CD4-positive, alpha-beta T cell treated with Interleukin-2 at 100 ng/mL for 4 hours (primary cell): ENCODE measurements at places on chromosomes 2 and 18.

DNA sequence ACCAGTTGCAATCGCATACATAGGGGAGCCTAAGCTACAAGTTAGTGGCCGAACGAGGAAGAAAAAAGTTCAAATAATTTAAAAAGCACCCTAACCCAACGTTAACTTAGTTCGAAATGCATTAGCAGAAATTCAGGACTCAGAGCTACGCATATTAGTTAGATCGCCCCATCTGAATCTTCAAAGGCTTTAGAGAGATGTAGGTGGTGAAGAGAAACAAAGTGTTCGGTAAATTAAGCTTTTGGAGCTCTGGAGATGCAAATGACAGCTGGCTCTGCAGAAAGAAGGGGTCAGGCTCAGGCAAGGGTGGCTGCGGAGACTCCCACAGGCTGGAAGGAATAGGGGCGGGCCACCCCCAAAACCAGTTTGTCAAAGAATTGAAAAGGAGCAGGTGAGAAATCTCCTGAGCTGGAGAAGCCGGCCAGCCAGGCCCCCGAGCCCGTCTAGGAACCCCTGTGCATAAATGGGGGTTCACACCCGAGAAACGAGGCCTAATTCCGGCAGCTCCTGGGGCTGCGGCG is 621 bp downstream of the TXNL1 start:
- DNase-seq, result no peak

- no peak for DNase-seq
Measured at GRCh38 chr18:48826806-48827205, 124.0 kb downstream of the SMAD7 start.

DNA sequence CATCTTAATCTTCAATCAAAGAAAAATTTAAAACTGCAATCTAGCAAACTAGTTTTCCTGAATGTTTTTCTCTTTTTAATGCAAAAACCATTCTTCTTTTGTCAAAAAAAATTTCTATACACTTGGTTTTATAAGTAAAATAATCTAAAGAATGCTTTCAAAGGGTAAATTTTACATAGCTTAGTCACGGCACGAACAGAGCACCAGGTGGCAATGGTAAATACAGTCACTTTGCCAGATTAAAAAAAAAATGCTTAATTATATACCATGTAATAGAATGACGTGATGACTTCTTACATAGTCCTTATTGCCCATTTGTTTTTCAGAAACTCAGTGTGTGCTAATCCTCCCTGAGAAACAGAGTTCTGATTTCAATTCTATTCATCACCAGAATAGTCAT is 10.4 kb downstream of the FEZ2 start:
- DNase-seq, result no peak

DNA sequence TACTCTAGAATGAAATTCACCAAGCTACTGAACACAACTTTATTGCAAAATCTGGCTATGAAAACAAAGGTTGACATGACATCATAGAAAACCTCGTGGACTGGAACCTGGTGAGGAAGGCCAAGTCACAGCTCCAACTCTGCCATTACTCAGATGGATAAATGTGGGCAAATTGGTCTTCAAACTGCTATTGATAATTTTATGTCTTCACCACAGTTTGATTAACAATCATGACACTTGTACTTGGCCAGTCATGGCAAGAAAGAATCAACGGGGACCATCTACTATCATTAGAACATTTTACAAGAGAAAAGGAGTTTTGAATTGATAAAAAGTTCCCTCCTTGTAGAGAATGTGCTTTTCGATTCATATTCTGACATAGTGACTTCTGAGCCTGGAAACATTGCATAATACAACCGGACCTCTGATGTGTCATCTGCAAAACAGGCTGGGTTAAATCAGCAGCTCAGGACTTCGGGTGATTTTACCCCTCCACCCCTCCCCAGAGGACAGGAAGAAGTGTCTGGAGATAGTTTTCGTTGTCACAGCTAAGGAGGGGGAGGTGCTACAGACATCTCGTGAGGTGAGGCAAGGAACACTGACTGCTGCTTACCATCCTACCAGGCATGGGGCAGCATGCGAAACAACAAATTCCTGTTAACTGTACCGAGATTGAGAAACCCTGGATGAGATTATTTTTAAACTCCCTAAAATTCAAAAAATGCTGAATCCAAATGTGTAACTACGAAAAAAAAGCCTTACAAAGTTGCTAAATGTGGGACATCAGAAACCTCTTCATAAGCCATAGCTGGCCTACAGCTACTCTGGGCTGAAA is 8.4 kb downstream of the L3MBTL4 start:
- no peak for DNase-seq

DNA sequence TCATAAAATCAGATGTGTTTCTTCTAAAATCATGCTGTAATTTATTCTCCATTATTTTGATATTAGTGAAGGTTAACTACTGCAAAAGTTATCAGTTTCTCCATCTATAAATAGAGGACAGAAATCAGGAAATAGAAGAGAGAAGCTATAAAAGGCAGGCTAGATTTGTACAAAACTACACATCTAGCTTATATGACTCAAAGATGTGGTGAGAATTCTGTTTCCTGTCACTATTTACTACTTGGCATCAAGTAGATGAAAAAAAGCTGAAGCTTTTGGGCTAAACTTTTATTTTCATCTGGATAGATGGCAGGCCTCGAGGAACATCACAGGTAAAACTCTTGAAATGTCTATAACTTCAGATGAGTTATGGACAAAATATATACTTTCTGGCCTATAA is 49.8 kb upstream of the NAB1 start:
- no peak for DNase-seq

DNA sequence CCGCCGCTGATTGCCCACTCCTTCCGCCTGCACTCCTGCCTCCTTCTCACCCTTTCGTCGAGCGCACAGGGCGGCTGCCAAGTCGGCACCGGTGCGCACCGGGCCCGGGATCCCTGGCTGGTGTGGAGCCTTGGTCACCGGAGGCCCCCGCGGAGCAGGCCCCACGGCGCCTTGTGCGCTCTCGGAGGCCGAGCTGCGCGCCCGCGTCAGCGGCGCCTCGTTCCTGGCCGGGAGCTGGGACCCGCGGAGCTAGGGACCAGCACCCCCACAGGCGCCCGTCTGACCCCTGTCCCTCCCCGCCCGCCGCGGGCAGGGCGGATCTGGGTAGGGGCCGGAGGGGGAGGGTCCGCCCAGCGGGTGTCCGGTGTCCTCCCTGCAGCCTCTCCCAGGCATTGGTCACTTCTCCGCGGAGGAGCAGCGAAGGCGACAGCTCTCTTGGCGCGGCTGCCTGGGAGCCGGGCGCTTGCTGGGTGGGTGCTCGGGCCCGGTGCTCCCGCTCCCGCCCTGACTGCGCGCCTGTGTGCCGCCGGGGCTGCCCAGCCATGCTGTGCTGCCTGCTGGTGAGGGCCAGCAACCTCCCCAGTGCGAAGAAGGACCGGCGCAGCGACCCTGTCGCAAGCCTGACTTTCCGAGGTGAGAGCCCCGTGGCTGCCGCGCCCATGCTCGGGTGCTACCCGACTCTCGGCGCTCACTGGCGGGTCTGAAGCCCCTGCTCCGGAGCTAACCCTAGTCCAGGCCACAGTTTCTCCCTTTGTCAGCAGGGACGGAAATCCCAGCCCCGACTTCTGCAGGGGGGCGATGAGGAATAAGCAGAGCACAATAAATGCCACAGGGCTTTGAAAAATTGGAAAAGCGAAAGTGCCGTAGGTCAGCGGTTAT is 13.2 kb downstream of the DYSF start:
- no peak for DNase-seq

- no peak for DNase-seq
Measured at GRCh38 chr2:58731488-58731869, 490.4 kb upstream of the FANCL start.

DNA sequence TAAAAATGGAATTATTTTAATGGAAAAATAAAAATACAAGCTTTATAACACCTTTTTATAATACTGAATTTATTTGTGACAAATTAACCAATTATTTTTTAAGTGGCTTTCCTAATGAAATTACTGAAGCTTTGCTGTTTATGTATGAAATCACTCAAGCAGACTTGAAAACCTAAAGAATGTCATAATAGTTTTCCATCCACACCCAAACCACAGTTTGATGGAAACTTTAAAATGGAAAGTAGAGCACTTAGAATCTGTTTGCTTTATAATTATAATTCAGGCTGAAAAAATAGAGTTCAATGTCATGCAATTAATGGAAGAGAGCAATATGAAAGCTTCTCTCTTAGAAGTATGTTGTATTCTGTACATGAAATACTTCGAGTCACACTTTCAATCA is 31.6 kb upstream of the WDR75 start:
- DNase-seq, result no peak

- no peak for DNase-seq
Measured at GRCh38 chr2:167572883-167573619, 674.3 kb downstream of the STK39 start.

DNA sequence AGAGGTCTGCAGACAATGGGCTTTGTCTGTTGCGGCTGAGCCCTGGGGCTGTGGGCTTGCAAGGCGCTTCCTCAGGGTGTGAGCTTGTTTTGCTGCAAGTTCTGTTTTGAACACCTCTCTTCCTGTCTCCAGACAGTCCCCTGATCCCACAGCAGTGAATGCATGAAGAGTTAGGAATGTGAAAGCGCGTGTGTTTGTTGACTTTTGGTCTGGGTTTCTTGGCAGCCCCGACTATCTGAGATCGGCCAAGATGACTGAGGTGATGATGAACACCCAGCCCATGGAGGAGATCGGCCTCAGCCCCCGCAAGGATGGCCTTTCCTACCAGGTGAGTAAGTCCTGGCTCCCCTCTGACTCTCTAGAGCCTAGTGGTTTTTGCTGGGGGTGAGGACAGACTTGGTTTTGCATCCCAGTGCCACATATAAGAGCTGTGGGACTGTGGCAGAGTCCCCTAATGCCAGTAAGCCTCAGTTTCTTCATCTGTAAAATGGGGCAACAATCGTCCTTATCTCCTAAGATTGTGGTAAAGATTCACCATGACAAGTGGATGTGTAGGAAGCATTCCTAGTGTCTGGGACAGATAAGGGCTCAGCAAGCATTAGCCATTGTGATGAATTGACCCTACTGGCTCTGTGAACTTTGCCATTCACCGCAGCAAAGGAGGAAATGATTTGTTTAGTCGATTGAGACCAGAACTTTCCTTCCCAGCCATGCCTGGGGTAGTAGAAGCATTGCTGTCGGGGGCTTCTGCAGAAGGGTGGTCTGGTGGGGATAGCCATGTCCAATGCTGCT is 3.0 kb downstream of the LBH start:
- no peak for DNase-seq

DNA sequence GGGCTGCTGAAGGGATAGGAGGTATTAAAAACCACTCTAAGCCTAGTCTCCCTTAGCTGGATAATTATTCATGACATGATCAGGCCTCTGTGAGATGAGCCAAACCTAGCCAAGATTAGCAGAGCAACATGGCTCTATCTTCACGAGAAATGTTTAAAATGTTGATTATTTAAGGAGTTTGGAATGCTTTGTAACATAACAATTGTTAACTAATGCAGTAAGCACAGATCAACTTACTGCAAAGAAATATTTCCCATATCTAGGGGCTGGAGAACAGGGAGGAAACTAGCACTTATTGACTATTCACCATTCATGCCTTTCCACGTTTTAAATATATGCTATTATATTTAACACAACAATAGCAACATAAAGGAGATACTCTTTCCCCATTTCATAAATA is 833.7 kb upstream of the CHAC2 start:
- DNase-seq, result no peak

DNA sequence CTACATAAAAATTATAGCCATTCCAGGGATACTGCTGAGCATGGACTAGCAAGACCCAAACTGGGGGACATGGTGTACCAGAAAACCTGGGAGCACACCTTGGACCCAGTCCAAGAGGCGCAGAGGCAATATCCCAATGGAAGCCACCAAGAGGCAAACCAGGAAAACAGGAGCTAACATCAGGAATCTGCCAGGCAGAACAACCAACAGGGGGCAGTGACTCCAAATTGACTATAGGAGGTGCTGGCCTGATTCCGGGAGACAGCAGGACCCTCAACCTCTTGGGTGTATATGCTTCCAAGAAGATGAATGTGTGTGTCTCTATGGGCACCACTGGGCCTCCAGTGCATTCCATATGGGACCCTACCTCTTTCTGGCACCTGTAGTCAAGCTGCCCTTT is 172.7 kb upstream of the ARL4C start:
- DNase-seq, result no peak

- DNase-seq, result no peak
Measured at GRCh38 chr2:134079373-134079772, 174.5 kb upstream of the MGAT5 start.

DNA sequence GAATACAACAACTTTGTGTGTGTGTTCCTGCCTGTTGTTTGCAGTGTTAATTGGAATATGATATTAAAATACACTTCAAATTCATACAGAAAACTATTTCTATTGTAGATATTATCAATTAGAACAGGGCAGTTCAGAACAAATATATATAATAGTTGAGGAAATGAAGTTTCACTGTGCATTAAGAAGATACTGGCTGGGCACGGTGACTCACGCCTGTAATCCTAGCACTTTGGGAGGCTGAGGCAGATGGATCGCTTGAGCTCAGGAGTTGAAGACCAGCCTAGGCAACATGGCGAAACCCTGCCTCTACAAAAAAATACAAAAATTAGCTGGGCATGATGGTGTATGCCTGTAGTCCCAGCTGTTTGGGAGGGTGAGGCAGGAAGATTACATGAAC is 79.3 kb downstream of the ASAP2 start:
- no peak for DNase-seq

DNA sequence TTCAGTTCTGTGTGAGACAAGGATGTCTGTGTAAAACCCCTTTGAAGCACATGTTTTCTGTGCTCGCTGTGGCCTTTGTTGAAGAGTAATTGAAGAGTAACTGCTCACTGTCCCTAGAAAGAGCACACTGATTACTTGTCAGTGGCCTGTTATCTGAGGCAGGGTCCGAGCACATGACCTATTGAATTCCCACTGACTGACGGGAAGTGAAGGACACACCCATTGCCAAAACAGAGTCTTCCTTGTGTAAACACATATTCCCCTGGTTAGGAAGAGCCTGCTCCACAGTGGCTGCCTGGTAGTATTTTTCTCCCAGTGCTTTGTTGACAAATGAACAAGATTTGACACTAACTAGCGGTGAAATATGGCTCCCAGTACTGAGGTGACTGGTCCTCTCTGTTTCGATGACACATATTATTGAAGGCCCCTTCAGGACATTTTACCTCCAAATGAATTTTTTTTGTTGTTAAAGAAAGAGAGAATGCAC is 148.5 kb upstream of the GYPC start:
- DNase-seq, result no peak

GRCh38 chr2:170679607-170680079 is 35.5 kb upstream of the SP5 start:
- DNase-seq, result no peak

GRCh38 chr2:155895016-155895415 is 437.5 kb downstream of the NR4A2 start:
- no peak for DNase-seq
